Left lung (tissue), 14 donors: ENCODE measurements at places on chromosomes 1 and 21. TPM values are rescaled to one million over a fixed set of nuclear protein-coding genes. Genes with fewer than 3 reads are reported as not detected.

DNA sequence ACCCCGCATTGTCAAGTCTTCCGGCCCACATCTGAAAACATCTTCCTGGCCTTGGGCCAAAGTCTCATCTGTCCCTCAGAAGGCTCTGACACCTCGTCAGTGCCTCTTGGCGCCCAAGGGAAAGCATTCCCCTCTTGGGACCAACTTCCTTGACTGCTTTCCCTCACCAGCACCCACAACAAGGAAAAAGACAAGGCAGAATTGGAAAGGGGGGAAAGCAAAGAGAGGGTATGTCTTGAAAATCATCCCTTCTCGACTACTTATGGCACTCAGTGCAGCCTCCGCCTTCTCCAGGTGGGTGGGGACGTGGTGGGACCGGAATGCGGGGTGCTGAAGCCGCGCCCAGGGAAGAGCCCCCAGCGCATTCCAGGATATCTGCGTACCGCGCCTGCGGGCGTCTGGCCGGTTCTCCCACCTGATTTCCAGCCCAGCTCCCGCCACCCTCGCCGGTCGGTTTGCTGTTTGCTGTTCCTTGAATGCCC, 554 bp upstream of the SLC39A1 start:
- DNase-seq: peak; percentile 58

DNA sequence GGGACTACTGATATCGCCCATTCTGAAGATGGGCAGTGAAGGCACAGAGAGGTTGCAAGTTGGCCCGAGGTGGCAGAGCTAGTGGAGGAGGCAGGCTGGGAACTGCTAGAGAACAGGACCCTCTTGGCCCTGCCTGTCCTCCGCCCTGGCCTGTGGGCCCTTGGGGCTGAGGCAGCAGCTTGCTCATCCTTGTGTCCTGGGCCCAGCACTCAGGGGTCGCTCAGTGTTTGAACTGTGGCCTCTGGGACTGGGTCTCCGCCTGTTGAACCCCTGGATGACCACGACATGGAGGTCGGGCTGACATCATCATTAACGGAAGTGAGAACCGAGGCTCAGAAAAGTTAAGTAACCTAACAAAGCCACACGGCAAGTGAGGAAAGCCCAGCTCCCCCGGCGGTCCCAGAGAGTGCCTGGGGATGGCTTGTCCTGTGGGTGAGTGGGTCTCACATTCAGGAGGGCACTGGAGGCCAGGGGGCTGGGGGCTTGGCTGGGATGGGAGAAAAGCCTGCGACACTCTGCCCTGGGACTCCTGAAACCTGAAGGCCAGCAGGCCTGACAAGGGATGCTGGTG, 23.0 kb upstream of the DDOST start:
- no peak for DNase-seq

DNA sequence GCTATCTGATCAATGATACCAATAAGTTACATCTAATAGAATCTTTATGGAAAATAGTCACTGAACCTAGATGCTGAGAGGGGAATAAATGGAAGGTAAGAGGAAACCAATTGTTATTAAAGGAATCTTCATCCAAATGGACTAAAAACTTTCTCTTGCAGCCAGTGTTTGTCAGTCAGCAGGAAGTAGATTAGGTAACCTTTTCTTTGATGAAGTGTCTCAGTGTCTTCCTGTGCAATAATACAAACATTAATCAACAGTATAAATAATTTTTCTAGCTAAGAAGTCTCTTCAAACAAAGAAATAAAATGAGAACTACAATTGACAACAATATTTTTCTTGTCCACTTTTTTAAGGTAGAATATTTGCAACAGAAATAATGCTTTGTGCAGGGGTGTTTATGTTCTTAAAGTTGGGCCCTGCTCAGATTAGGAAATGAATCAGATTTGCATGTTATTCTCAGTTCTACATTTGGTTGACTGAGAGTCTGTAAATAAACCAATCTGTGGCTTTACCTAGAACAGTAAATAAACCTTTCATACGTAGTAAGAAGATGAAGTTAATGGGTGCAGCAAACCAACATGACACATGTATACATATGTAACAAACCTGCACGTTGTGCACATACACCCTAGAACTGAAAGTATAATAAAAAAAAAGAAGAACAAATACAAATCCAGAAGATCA, 391.4 kb downstream of the MRPL39 start:
- no peak for DNase-seq

DNA sequence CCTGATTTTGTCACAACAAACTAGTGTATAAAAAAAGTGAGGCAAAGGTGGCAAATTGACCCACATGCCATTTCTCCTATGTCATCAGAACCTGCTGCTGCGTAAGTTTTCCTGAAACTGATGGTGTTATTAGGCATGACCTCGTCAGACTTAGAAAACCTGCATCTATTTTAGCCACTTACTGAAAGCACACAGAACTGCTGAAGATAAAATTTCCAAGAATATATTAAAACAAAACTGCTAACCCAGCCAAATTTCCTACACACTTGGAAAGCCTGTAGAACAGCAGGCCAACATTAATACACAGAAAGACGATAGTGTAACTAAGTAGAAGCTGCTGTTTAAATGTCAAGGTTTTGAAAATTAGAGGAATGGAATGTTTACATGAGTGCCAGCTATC, 674.5 kb upstream of the CXADR start:
- DNase-seq: peak; percentile 55

GRCh38 chr1:177472567-177472966, 301.8 kb downstream of the BRINP2 start:
- no peak for DNase-seq

- no peak for DNase-seq
Measured at GRCh38 chr1:105641407-105641806, 1415.1 kb upstream of the PRMT6 start.

- no peak for DNase-seq
Measured at GRCh38 chr1:5490635-5491034, 501.6 kb downstream of the NPHP4 start.

DNA sequence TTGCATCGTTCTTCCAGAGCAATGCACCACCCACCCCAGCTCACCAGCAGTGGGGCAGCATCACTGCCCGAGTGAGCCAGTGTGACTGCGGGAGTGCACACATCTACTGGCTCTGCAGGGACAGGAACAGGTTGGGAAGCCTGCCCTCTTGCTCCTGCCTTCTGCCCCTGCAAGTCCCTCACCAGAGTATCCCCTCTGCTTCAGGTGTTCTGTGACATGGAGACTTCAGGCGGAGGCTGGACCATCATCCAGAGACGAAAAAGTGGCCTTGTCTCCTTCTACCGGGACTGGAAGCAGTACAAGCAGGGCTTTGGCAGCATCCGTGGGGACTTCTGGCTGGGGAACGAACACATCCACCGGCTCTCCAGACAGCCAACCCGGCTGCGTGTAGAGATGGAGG, 4.2 kb downstream of the ANGPTL7 start:
- DNase-seq: no peak

- no peak for DNase-seq
Measured at GRCh38 chr1:7645751-7646048, 125.4 kb upstream of the VAMP3 start.

DNA sequence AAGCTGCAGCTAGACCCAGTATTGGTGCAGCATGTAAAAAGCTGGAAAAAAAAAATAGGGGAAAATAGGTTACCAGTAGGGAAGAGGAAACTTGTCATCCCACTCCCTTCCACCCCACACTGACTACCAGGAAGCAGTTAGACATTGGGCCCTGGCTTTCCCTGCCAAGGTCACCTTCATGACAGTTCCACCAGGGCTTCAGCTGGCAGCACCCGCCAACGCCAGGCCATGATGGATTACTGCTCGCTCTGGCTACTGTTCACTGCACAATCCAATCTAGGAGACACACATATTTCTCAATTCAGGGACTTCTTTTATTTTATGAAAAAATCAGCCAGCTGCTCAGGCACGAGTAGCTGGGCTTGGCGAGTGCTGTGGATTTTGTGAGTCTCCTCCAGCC, 127.7 kb downstream of the DMRTA2 start:
- DNase-seq: no peak

- no peak for DNase-seq
Measured at GRCh38 chr1:223504741-223505140, 111.5 kb downstream of the CCDC185 start.

- DNase-seq: peak; percentile 73
Measured at GRCh38 chr1:156689035-156689952, 12.1 kb upstream of the NES start.

DNA sequence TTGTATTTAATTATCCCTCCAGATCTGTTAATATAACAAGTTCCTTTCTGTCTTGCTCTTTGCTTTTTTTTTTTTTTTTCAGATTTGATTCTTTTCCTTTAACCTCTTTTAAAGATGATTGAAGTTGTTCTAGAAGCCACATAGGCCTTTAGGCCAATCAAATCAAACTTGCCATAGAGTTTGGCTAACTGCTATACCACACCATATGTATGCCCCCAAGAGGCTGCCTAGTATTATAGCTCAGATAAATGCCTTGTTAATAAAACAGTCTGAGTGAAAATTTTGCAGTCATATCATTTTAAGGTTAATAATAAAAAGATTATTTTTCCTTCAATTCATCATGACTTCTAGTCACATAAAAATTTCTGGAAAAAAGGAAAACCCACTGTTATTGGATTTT, 696.0 kb upstream of the CHRM3 start:
- no peak for DNase-seq

GRCh38 chr1:89999208-89999607, 4.3 kb downstream of the ZNF326 start:
- DNase-seq: no peak

DNA sequence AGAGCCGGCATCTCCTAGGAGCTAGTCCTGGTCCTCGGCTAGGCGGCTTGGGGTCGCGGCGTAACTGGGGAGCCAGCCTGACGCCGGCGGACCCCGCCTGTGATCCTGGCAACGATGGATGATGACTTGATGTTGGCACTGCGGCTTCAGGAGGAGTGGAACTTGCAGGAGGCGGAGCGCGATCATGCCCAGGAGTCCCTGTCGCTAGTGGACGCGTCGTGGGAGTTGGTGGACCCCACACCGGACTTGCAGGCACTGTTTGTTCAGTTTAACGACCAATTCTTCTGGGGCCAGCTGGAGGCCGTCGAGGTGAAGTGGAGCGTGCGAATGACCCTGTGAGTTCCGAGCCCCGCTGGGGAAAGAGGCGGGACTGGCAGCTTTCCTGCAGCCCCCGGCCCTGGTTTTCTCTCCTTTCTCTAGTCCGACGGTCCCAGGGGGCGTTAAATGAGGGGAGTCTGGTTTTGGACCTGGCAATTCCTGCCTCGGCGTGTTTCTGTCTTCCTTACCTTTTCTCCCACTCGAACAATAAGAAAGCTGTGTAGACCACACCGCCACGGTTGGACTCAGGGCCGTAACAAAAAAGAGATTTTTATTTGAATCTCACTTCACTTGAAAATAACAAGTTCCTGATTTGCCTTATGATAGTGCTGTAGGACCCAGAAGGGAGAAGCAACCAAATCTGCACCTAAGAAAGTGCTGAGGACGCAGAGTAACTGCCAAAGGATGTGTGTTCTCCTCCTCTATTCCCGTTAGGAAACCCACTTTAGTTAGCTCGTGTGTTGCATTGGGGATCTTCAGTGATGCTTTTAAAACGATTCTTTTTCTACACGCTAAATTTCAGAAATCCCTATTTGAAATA, at the start of gene SPRTN:
TSS of gene SPRTN (plus strand) at position 24 of the 859 bp plus-strand sequence. CDS start at position 115, 91 bp downstream.
- no peak for DNase-seq

DNA sequence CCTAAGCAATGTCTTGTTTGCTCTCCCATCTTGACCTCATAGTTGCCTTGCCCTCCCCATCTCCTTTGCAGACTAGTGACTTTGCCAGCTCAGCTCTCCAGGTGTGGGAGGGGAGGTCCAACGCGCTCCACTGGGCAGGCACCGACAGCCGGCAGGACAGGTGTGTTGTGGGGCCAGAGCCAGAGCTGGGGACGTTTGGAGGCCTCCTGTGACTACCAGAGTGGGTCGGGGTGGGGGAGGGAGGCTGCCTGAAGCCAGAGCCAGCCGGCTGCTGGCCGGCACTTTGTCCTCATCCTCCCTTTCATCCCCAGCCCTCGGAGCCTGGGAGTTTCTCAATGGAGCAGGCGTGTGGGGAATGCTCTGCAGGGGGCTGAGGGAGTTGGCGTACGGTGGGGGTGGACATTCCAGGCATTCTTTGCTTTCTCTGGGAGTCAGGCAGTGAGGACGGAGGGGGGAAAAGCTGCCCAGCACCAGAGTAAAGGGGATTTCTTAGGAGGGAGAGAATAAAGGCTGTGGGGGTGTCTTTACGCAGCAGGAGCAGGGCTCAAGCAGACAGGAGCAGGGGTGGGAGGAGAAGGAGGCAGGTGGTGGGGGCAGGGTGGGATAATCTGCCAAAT, 20.2 kb downstream of the NUAK2 start:
- DNase-seq: no peak

DNA sequence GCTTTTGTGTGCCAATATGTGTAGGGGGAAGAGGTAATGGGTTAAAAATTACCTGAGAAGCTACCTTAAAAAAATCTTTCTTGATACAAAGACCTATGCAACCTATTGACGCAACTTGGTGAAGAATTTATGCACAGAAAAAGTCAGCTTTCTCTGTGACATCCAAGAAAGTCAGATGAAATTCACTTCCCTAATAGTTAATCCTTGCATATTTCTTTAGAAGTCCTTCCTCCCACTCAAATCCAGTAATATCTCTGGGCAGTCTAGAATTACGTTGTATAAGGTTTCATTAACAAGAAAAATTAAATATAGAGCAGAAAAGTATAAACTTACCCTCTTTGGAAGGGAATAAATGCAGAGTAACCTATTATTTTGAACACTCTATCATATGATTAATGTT, 2.9 kb downstream of the UBAP2L start:
- no peak for DNase-seq

GRCh38 chr1:214019499-214019898, 31.7 kb downstream of the PROX1 start:
- DNase-seq: no peak

DNA sequence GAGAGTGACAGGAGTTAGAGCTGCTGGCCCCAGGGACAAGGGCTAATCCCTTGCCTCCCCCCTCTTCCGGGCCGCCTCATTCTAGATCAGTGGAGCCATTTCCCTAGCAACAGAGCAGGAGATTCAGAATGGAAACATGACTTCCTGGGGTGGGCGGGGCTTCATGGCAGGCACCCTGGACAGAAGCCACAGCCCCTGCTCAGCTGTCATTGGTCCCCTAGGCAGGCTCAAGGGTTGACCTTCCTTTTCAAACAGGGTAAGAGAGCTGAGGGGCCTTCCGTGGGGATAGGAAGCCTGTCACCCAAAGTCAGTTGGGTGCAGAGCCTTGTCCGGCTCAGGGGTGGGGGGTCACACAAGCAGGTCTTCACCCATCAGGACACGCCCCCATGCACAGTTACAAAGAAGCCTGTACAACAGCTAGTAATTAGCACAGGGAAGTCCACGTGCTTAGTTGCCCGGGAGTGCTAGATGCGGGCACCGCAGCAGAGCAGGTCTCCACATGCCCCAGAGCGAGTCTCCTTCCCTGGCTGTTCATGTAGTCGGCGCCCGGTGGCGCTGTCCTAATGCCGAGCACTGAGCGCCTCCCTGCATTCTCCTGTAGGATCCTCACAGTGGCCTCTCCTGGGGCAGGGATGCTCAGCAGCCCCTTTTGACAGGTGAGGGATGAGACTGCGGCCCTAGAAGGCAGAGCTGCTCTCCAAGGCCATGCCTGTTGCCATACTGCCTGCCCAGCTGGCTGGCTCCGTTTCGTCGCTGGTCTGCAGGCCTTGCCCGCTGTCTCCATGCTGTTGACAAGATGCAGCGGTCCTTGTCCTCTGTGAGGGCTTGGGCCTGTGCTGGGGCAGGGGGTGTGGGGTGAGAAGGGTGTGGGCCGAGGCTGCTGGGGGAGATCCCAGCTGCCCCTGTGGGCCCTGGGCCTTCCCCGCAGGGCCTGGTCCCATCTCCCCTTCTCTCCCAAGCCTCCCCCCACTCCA, 5.1 kb downstream of the TMEM201 start:
- DNase-seq: peak; percentile 92

LCE3D gene
- not detected for polyA plus RNA-seq

SPRR2G gene
- polyA plus RNA-seq: not detected

MTARC2 gene
- polyA plus RNA-seq: 84.3 TPM

LENEP gene
- 0.64 TPM for polyA plus RNA-seq

GBP6 gene
- polyA plus RNA-seq: 0.90 TPM

PTPRU gene
- 19.5 TPM for polyA plus RNA-seq

LRRC53 gene
- not detected for polyA plus RNA-seq
